ENCODE measurements at places on chromosomes 7 and 10.
A peak's percentile ranks its signal among the peaks of the same experiment; 100 is the strongest.

GRCh38 chr10:71547312-71547711, 150.6 kb downstream of the CDH23 start:
- no peak for DNase-seq

GRCh38 chr7:31271641-31272405, 68.7 kb downstream of the NEUROD6 start:
- no peak for DNase-seq

- no peak for DNase-seq
Measured at GRCh38 chr10:5668429-5668828, 2.0 kb upstream of the ASB13 start.

- DNase-seq, result no peak
Measured at GRCh38 chr10:87733081-87733480, 73.4 kb downstream of the PAPSS2 start.

DNA sequence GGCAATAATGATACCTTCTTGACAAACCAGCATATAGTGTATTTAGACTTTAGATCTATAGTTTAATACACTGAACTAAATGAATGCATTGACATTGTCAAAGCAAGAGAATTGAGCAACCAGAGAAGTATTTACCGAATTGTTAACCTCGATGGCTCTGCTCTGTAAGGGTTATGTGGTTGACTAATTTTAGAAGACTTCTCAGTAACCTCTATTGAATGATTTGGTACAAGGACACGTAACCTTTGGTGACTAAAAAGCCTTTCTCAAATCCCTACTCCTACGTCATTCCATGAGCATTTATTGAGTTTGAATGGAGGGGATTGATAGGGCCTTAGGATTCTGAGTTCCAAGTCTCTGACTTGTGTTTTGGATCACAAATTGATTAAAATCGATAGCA, 67.6 kb downstream of the MDFIC start:
- DNase-seq, result no peak

- DNase-seq, result no peak
Measured at GRCh38 chr10:67790534-67791408, 47.2 kb downstream of the DNAJC12 start.

DNA sequence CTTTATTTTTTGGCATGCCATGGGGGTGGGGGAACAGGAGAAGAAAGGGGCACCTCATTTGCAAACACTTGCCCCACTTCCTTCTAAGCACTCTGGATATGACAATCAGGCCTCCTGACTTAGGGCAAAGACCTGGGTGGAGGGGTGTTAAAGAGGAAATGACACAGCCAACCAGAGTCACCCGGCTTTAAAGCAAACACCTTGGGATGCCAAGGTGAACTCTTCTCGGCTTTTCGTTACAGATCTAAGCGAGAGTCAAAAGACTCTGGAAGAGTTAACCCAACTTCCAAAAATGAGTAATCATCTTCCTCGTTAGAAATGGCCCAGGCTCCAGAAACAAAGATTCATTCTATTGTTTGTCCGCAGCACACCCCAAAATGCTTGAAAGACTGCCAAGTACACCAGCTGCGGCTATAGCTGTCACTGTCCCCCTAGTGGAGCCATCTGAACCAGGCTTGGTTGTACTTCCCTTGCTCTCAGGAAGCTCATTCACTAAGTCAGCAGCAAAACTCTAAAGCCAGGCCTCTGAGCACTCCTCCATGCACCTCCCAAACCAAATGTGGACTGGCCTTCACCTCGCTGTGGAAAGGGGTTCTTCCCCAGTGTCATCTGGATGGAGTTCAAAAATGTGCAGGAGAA, 24.8 kb downstream of the FAM53B start:
- no peak for DNase-seq

DNA sequence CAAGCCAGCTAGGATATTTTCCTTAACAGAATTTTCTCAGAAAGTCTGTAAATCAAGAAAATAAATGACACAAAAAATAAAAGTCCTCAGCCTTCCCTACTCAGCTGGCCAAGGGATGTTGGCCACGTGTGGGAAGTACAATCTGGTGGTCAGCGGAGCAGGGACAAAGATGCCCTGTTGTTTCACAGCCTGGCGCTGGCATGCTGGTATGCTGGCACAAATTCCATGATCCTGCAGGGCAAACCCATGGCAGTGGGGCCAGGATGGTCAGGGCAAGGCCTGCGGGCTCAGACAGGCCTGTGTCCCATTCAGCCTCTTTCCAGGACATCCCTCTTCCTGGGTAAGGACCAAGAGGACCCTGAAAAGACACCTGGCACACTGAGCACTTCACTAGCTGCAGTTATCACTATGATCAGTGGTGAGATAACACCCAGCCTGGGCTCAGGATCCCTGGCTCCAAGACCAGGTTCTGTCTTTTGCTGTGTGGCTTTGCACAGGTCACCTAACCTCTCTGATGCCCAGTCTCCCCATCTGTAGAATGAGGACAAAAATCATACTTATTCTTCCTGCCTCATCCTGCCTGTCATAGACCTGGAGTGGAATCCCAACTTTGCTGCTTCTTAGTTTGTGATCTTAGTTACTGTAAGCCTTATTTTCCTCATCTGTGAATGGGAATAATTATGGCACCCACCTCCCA, 10.8 kb upstream of the HSPA12A start:
- no peak for DNase-seq

GRCh38 chr7:13144673-13145072, 457.2 kb downstream of the ARL4A start:
- DNase-seq, result no peak

- DNase-seq, result no peak
Measured at GRCh38 chr10:93280121-93280698, 201.9 kb downstream of the MYOF start.

GRCh38 chr7:47783456-47784223, 164.6 kb downstream of the PKD1L1 start:
- peak; percentile 98 for DNase-seq

GRCh38 chr7:29511337-29511736, 52.3 kb upstream of the PRR15 start:
- DNase-seq, result no peak

DNA sequence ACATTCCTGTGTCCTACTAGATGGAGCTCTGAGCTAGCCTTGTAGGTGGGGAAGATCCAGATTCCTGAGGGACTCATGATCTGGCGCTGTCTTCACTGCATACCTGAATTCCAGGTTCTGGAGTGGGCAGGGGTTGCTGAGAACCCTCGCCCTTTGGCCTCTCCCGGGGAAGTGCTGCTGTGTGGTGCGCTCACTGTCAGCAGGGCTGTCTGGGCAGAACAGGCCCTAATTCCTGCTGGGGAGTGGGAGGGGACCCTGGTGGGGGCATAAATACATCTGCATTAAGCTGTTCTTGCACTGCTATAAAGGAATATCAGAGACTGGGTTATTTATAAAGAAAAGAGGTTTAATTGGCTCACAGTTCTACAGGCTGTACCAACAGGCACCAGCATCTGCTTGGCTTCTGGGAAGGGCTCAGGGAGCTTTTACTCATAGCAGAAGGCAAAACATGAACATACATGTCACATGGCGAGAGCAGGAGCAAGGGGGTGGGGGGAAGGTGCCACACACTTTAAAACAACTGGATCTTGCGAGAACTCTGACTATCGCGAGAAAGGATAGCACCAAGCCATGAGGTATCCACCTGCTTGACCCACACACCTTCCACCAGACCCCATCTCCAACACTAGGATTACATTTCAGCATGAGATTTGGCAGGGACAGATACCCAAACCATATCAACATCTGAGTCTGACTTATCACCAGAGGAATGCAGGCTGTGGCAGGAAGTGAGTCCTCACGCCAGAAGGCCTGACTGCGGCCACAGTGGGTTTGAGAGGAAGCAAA, 115.0 kb downstream of the ADCY1 start:
- DNase-seq, result no peak

GRCh38 chr7:195830-196128, 3.4 kb downstream of the FAM20C start:
- DNase-seq, result no peak

GRCh38 chr10:95401704-95402469, 111.1 kb upstream of the PDLIM1 start:
- DNase-seq, result no peak

DNA sequence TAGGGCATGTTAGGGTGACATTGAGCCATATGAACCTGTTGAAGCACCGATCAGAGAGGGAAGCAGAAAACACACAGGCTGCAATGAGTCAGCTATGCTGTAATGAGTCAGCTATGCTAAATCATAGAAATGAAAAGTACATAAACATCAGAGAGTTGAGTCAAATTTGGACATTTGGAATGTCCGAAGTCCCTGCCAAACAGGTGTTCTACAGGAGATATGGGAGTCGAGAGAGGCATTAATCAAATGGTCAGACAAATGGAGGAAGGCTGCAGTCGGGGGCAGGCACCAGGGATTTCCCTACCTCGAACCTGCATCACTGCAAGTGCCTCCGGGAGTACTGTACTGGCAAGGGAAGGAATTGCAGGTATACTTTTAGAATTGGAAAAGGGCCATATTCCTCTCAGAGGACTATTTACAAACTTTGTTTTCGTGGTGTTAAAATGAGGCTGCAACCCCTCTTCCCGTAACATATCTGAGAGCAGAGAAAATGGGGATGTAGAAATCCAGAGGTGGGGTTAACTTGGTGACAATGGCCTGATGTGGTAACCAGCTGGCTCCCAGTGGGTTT, 8.8 kb upstream of the ZC3HAV1 start:
- no peak for DNase-seq

DNA sequence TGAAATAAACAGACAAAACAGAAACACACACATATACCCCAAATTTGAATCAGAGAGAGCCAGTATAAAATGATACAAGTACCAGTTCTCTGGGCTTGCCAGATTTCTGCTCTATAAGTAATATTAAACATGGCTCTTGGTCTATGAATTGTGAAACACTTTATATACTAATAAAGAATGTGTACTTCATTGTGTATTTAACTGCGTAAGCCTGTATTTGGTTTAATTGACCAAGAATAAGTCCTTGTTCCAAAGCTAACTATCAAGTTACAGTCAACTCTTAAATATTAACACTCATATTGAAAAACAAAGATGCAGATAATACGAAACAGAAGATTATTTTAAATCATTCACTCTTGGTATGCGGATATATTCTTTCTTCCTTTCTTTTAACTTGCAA, 8.7 kb downstream of the FGFR2 start:
- no peak for DNase-seq

DNA sequence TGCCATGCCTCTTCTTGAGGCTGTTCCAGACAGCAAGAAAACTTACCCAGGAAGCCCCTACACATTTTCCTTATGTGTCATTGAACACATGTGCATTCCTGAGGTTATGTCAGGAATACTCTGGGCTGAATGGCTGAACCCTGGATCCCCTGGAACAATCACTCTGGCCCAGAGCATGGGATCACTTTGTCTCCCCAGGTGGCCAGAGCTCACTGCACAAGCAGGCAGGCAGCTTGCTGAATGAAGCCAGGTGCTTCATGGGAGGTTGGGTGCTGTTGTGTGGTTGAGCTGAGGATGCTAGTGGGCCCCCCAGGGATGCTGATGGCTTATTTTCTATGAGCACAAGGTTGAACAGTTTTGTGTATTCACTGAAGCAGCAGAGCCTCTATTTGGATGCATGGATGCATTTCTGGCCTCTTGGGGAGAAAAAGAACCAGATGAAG, 54.7 kb upstream of the NPTX2 start:
- DNase-seq, result no peak

GRCh38 chr7:65827366-65827765, 45.5 kb upstream of the VKORC1L1 start:
- no peak for DNase-seq

DNA sequence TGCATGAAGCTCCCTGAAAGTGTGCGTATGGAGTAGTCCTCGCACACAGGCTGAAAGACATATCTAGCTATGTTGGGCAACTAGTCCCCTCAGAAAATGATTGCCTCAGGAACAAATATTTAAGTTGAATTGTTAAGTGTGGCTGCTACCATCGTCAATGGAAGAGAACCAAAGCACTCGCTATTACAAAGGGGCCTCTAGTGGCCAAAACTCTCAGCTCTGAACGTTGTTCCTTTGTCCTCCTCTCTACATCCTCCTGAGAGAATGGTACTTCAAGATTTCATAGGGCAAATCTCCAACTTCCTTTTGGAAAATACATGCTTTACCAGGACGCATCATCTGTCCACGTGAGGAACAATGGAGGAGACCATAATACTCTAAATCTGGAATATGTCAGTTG, 209.9 kb downstream of the NRG3 start:
- DNase-seq, result no peak

GRCh38 chr7:131797841-131798240, 241.4 kb upstream of the PODXL start:
- no peak for DNase-seq

- DNase-seq, result no peak
Measured at GRCh38 chr7:87548123-87548919, 52.4 kb downstream of the ABCB1 start.

All from retinal pigment epithelial cell (primary cell).